Common myeloid progenitor, CD34-positive (primary cell): ENCODE measurements at places on chromosomes 7 and 10.

- no peak for DNase-seq
Measured at GRCh38 chr10:75987616-75988015, 556.2 kb downstream of the LRMDA start.

GRCh38 chr10:15113766-15114165 lies 16.6 kb downstream of the RPP38 start:
- no peak for DNase-seq

GRCh38 chr7:132345543-132346129 lies 230.6 kb downstream of the PLXNA4 start:
- no peak for DNase-seq

GRCh38 chr7:12257582-12257981 lies 46.5 kb downstream of the TMEM106B start:
- DNase-seq, result peak; percentile 35

DNA sequence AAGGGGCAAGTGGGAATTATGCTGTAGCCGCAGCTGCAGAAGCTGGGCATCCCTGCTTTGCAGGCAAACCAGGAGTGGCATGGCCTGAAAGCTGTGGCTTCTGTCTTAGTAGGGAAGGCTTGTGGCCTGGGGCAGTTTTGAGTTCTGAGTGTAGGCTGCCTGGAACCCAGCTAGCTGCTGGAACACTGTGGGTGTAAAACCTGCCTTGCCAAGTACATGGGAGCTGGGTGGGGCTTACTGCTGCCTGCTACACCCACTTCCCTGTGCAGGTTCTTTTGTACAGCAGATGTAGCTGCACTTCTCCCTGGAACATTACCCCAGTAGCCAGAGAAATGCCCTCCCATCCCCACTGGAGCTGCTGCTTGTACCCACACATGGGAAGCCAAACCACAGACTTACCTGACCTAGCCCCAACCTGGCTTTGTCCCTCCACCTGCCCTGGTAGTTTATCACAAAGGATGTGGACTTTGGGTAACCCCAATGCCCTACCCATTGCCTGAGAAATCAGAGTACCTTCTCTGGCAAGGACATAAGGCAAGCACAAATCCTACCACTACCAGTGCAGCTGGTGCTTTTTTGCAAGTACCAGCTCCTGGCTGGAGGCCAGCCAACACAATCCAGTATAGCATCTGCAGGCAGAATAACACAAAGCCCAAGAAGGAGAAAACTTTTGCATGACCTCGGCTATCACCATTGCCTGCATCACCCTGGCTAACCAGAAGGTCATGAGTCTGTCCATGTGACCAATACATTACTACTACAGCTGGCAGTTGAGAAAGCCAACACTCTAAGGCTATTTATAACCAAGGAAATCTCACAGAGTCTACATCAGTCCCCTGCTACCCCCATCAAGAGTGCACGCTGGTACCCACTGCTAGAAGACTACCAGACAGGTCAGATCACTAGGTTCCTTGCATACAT lies 26.5 kb upstream of the PPP1R3A start:
- DNase-seq, result no peak
